Smooth muscle cell of the brain vasculature (primary cell): ENCODE measurements at places on chromosomes 4 and X.
A peak's percentile ranks its signal among the peaks of the same experiment; 100 is the strongest.

DNA sequence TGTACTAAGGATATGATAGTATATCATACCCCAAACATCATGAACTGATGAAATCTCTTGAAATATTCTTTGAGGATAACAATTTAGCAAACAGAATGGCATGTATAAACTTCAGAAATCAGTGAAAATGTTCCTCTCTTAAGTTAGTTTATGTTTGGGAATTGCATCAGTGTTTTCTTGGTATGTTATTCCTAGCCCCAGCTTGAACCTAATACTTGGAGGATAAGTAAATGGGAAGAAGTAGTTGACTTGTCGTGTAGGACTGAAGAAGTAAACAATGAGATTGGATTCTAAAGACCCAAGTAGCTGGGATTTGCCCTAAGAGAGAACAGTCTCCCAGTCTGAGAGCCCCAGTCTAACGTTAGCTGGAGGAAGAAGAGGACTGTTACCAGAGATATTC, 355.7 kb downstream of the GALNTL6 start:
- DNase-seq = no peak

DNA sequence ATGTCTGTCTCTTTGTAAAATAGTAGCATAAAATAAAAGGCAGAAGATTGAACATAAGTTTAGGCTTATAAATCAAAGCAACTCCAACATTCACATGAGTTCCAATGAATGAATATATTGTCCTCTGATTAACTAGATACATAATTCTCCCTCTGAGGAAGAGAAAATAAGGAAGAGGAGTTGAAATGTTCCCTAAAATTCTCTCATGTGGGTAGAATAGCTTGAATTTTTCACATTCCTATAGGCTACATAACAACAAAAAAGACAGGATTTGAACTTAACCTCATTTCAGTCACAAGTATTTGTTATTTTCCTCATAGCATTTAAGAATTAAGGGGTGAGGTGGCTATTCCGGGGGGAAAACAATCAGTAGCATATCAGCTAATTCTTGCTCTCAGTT, 462.4 kb upstream of the NDST4 start:
- no peak for DNase-seq

DNA sequence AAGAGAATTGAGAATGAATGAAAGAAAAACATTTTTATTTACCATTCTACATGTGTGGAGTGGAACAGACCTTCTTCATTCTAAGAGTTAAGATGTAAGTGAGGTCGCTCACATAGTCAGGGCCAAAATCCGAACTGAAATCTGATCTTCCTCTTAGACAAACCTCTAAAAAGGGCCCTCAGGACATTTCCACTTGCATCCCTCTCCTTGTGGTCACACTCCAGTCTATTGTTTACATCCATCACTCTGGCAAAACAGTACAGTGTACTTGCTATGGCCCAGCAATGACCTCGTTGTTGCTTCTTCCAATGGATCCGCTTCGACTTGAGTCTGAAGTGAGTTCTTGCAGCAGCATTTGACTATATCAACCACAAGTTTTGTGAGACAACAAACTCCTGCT, 54.2 kb downstream of the MOSPD2 start:
- DNase-seq = no peak

DNA sequence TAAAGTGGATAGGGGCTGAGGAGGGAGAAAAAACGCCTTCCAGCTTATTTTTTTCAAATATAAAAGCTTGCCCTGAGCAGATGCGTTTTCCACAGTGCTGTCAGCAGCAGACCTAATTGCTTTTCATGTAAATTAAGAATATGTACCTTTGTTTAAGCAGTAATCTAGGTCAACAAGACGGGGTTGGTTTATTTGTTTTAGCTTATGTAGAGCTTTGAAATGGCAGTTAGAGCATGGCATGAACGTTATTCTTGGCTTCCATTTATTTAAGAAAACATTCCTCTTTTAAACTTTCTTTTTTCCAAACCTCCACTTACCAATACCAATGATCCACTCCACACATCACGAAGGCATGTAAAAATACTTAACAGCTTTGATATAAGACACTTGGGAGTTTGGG, 220.3 kb upstream of the TENM3 start:
- peak; percentile 15 for DNase-seq

DNA sequence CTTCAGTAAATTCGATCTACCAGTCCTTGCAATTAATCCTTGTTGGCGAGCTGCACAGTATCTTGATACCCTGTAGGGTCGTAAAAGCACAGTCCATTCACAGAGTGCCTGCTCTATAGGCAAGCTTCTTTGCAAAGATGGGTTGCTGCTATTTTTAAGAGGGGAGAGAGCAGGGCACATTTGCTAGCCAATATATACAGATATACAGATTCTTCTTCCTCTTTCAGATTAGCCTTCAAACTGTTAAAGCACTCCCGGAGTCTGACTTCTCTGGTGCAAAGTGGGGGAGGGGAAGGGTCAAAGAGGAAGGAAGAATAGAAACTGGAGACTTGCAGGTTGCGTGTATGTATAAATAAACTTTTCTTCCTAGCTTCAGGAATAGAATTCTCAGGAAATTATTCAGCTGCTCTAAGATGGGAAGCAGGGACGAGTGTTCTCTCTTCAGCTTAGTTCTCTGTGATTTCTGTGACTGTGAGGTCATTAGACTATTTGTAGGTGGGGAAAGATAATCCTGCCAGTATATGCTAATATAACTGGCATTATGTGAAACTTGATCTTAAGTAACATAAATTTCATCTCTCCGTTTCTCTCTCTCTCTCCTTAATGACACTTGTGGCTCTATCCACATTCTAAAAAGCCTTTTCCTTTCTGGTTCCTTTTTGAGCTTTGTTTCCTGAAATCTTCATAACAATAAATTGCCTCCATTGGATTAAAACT, at the start of gene CYSLTR1:
Gene CYSLTR1 (minus strand): TSS at position 242 of the 717 bp plus-strand sequence. CDS start 53,865 bp downstream, outside the sequence.
- DNase-seq = no peak

DNA sequence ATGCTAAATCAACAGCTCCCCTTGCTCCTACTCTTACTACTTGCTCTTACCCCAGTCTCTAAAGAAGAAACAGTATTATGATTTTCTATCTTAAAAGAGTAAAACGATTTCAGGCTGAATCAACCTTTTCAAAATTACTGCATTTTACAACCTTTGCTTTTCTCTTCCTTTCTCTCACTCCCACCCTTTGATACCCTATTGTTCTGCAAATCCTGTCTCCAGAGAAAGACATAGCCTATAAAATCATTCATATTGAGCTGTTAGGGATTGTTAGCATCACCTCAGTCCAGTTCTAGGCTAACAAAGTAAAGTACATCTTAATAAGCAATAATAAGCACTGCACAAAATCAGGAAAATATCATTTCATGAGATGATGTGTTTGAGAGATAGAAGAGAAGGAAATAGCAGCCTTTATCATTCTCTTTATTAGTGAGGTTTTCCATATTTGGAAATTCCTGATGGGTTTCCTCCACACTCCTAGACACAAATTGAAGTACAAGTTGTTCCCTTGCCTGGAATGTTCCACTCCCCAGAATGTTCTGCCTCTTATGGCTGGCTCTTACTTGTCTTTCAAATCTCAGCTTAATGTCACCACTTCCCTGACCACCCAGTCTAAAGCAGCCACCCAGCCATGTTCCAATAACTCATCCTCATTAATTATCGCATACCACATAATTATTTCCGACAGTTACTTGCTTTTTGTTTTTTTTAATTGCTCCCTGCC, 219.7 kb downstream of the PALLD start:
- DNase-seq = no peak

- no peak for DNase-seq
Observed at GRCh38 chrX:31805781-31806180, 733.9 kb upstream of the FTHL17 start.

DNA sequence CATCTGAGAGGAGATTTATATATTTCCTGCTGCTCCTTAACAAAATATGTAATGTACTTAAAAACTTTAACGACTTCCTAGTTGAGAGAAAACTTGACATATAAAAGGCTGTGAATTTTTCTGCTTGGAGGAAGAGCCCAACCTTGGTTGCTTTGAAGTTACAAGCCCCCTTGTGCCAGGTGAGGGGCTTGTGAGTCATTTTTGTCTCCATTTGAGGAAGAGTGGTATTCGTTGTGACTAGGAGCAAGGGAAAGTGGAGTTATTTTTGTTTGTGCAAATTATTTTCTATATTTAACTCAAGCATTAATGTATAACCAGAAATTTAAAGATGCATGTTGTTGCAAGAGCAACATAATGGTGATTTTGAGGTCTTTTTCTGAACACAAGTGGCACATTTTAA, 99.0 kb upstream of the DDX3X start:
- no peak for DNase-seq

DNA sequence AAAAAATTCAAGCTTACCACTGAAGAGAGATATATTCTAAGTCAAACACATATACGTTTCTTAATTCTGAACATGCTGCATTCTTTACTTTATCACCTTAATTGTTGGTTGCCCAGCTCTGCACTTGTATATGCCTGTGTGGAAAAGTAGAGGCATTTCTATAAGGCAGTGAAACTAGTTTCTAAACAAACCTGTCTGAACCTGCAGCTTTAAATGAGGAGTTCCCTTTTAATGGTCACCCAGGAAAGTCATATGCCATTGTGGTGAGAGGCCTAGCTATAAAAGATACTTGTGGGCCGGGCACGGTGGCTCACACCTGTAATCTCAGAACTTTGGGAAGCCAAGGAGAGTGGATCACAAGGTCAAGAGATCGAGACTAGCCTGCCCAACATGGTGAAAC, 147.4 kb upstream of the RXFP1 start:
- no peak for DNase-seq

- DNase-seq = no peak
Observed at GRCh38 chr4:15106399-15106798, 104.1 kb downstream of the CPEB2 start.

GRCh38 chr4:102344520-102344953, 745 bp downstream of the SLC39A8 start:
- no peak for DNase-seq

DNA sequence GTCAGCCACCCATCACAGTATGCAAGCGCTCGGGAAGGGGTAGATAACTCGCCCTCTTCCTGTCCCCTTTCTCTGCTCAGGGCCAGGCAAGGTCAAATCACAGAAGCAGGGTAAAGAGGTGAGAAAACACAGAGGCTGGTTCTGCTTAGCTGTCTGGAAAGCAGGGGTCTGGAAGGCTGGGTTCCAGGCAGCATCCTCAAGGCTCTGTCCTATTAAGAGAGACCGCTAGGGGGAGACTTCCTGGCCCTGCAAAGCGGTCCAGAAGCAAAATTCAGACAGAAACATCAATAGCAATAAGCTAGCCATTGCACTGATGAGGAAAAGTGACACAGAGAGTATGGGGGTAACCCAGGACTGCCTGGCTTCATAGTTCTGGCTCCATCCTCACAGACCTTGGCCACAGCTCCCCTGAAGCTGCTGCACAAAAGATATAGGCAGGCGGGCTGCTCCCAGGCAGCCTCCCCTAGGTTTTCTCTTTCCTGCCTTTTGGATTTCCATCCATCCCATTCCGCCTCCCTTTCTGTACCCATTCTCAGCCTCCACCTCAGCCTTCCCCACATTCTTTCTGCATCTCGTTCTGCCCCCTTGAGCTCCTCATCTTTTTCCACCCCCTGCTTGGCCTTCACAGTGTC, 308.5 kb downstream of the EVC2 start:
- DNase-seq = no peak

GRCh38 chrX:77422891-77423648, 24.1 kb upstream of the FGF16 start:
- no peak for DNase-seq

DNA sequence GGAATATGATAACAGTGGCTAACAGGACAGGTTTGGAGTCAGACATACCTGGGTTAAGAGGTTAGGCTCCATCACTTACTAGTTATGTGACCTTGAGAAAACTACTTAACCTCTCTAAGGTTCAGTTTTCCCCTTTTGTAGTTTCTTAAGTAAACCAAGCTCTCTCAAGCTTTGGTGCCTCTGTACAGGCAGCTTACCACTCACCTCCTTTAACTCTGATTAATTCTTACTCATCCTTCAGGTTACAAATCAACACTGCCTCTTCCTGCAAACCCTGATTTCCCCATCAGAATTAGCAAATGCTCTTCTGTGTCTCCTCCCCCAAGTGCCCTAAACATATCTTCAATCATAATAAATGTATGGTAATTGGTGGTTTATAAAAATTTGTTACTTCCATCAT, 3.5 kb upstream of the SERTM2 start:
- no peak for DNase-seq

- DNase-seq = no peak
Observed at GRCh38 chrX:8579602-8580001, 115.0 kb downstream of the VCX3B start.

- no peak for DNase-seq
Observed at GRCh38 chr4:174707051-174707676, 121.9 kb downstream of the GLRA3 start.

DNA sequence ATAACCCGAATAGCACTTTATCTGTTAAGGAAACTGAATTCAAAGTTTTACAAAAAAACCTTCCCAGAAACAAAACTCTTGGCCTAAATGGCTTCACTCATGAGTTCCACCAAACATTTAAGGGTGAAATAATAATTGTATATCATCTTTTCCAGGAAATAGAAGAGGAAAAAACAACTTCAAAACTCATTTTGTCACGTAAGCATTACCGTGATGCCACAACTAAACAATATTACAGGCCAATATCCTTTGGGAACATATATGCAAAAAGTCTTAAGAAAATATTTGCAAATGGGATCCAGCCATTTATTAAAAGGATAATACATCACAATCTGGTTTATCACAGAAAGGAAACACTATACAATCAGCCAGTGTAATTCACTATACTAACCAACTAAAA, 130.1 kb upstream of the MAB21L2 start:
- no peak for DNase-seq

DNA sequence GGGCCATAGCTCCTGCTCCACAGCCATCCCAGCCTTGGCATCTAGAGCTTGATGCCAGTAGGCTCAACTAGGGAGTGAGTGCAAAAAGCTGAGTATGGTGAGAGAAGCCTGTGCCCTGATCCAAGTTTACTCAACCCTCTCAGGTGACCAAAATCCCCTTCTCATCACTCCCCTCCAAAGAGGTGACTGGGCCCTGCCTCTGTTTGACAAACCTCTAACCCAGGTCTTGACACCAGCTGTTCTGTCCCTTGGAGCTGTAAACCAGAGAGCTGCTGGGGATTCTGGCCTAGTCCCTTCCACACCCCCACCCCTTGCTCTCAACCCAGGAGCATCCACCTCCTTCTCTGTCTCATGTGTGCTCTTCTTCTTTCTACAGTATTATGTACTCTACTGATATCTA, 73.5 kb downstream of the MSN start:
- no peak for DNase-seq
